Cardiac fibroblast (primary cell): ENCODE measurements at places on chromosomes 2 and 18.

DNA sequence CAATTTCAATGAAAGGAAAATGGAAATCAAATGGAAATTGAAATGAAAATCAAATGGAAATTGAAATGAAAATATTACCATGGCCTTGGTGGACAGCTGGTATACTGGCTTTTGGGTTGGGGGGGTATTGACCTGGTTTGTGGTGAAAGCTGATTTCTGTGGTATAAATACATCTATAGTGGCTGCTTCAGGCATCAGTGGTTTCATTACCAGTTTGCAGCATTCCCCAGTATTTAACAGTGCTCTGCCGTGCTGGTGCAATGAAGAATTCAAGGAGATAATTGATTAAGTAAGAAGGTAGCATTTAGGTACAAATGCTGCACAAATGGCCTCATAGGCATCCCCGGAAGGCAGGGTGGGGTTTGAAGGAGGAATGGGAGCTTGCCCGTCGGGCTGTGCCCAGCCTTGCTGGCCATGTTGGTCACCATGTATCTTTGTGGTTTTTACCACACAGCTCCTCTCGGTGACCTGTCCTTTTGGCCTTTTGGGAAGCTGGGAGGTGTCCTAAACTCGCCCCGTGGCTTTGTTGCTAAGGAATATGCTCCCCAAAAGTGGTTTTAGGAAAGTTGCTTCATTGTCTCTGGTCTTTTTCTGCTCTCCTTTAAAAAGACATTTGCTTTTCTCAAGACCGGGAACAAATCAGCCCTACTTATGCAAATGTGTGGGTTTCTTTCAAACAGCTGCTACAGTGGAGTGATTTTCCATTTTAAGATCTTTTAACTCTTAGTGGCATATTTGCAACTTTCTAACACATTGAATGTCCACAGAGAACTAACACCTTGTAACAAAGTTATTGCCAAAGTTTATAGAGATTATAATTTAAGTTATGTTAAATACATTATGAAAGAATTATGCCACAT is 28.6 kb downstream of the SNTG2 start:
- no peak for DNase-seq

DNA sequence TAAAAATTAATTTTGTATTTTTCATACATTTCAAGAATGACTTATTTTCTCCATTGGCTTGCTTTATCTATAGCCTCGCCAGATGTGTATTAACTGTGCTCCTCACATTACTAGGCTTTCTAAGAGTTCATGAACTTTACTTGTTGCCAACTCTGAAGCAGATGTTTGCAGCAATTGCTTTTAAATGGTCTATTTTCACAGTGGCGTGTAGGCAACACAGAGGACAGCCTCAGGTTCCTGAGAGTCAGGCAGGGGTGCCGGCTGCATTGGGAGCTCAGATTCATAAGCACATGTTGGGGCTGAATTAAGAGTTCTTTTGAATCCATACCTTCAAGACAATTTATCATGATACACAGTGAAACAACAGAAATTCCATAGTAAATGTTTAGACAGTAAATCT is 179.2 kb upstream of the PXDN start:
- DNase-seq = no peak

- peak; percentile 12 for DNase-seq
These were observed 12.6 kb upstream of the KCNG2 start for GRCh38 chr18:79784965-79785770.

DNA sequence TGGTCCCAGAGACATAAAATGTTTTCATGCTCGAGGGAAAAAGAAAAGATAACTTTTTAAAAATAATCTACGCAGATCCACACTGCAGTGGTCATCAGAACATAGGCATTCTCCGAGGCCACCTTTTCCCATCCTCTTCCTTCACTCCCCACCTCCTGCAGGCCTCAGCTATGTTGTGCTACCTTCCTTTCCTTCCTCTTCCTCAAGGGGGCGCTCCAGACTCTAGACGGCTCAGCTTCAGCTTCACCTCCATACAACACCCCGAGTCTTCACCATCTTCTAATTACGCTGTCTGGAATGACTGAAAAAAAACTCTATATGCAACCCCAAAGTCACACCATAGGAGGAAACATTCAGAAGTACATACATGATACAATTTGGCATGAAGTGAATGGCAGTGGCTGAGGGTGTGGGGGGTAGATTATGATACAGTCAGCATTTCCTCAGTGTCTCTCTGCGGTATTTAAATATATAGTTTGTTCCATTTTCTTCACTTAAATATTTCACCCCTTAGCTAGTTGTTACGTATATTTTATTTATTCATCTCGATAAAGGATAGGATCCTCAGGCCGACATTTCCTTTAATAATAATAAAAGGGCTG is 583.6 kb downstream of the IRS1 start:
- DNase-seq = peak; percentile 78

DNA sequence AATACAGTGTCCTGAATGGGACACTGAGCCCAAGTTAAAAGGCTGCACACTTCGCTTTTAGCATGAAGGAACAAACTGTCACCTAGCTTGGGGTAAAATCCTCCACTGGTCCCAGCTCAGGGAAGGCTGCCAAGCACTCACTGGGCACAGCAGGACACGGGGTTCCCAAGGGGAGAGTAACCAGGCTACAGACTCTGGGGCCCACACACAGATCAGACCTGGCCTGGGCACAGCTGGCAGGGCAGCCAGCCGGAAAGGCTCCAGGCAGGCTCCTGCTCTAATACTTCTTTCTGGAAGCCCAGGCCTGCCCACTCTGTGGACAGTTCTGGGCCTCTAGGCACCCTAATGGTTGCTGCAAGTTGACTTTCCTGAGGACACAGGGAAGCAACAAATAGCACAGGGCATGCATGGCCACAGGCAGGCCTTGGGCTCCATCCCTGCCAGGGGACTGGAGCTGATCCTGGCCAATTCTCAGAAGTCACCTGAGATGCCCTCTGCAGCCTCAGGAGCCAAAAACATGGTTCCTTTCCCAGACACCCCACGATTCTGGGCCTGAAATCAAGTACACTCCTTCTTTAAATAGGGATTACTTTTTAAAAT is 18.7 kb upstream of the SULT1C3 start:
- DNase-seq = no peak

DNA sequence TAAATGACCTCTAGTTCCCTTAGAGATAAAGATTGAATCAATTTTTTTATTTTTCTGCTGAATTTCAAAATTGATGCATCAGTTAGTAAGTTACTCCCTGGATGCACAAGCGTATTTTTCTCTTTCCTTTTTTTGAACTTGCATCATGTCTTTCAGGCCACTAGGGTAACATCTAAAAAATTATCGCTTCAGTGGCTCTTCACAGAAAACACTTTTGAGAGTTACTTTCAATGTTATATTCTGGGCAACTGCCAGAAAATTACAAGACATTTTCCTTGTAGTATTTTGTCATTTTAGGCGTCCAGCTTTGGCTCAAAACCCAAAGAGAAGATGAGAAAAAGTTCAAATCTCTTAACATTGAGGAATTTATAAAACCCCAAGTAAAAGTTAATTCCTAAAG is 59.8 kb downstream of the DSEL start:
- peak; percentile 38 for DNase-seq

DNA sequence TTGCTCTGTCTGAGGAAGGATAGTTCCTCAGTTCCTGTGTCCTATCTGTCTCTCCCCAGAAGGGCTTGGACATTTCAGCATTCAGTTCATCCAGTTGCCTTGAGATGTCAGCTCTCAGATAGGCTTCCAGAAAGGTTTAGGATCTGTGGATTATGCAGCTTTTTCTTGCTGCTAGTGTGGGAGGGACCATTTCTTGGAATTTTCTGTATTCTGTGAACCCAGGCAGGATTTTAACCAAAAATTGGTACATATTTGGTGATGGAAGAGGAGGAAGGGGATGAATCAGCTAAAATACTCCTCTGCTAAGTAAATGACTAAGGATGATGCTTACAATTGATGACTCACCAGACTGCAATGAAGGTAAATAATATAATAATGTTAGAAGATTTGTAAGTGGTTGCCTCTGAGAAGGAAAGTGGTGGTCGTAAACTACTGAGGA is 58.6 kb upstream of the DOCK10 start:
- DNase-seq = peak; percentile 97
